AG10803 (cell line): ENCODE measurements at places on chromosomes 3 and 15.

DNA sequence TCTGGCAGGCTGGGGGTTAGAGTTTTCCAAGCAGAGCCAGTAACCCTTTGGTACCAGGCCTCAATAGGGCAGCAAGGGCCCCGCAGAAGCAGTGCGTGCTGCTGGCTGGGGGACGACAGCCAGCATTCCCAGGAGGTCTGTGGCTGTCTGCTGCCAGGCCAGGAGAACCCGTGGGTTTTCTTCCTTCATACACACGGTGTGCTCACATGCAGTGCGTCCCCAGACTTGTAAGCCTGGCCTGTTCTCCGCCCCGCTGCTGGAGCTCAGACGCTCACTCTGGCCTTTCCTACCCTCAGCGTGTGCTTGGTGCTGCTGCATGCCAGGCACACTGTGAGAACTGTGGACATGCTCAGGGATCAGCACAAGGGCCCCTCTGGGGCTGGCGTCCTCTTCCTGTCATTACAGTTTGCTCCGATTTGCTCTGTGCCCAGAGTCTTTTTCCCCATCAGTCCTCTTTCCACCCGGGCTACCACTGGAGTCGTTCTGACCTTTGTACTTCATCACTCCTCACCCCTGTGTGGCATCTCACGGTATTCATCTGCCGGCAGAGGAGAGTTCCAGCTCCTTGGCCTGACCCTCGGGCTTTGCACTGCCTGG lies 149.5 kb downstream of the DNAJB8 start:
- no peak for DNase-seq

- no peak for DNase-seq
Observed at GRCh38 chr15:52717924-52718323, 38.7 kb upstream of the ATOSA start.

DNA sequence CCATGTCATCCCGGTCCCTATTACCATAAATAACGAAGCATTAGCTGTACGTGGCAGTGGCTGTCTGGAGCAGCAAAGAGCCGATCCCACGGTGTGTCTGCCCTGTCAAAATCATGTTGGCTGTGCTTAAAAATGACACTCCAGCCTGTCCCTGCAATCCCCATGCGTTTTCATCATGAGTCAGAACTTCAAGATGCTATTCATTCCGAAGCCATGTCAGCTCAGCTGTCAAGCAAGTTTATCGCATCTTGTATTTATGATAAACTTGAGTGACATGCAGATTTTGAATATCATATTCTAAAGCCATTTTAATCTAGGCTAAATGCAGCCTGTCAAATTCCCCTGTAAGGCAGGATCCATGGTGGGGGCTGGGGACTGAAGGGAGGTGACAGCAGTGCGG lies 152.4 kb downstream of the TJP1 start:
- peak; percentile 39 for DNase-seq

DNA sequence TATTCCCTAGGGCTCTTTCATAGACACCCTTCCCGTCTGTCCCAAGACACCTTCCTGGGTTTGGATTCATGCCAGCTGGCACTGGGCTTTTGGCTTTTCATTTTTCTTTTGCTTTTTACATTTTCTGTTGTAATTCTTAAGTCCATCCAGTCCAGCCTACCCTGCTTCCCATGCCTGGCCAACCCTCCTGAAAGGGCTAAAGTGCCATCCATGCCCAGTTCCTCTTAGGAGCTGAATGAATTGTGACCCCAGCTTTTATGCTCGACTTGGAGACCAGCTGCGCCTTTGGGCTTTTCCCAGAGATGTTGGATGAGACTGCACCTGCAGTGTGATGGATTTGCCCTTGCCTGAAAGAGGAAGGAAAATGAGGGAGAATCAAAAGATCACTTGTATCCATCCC lies 25.8 kb downstream of the LRRN1 start:
- no peak for DNase-seq
